Cortex of kidney (tissue), 1 donor: ENCODE measurements at places on chromosomes 3 and 15.

DNA sequence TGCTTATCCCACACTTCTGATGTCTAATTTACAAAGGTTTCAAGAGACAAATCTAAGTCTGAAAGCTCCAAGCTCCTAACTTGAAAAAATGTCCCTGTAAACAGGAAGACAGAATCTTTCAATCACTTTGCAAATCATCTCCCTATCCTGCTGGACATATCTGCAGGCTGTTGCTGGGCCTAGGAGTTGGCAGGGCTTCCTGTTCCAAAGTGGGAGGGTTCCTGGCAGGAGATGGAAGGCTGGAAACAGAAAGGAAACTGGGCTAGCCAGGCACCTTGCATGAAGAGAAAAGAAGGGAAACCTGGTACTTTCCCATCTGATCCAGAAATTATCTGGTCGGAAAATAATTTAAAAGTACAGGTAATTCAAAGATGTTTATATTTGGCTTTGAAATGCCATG is 227.3 kb upstream of the IL12A start:
- no peak for DNase-seq

GRCh38 chr3:60427109-60427508 is 824.1 kb downstream of the FHIT start:
- no peak for DNase-seq

- DNase-seq = no peak
Measured at GRCh38 chr15:36858423-36858822, 241.9 kb downstream of the MEIS2 start.

- no peak for DNase-seq
Measured at GRCh38 chr15:74723754-74724334, 1.5 kb downstream of the CYP1A1 start.

- DNase-seq = no peak
Measured at GRCh38 chr3:192899540-192899982, 18.1 kb downstream of the MB21D2 start.

GRCh38 chr3:114104414-114104813 is 47.9 kb downstream of the QTRT2 start:
- no peak for DNase-seq

DNA sequence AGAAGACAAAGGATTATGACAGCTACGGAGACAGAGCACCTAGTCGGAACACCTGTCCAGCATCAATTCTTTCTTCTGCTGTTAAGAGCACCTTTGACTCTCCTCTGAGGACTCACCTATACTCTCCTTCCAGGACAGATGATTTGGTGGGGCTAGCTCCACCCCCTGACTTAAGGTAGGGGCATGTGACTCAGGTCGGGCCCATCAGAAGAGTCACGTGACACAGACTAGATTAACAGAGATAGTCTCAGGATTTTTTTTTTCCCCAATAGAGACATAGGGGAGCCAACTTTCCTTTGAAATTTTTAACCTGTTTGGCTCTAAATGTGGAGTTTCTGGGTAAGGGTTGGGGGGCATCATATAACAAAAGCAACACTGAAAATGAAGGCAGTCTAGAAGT is 11.4 kb upstream of the WNT5A start:
- DNase-seq = no peak

DNA sequence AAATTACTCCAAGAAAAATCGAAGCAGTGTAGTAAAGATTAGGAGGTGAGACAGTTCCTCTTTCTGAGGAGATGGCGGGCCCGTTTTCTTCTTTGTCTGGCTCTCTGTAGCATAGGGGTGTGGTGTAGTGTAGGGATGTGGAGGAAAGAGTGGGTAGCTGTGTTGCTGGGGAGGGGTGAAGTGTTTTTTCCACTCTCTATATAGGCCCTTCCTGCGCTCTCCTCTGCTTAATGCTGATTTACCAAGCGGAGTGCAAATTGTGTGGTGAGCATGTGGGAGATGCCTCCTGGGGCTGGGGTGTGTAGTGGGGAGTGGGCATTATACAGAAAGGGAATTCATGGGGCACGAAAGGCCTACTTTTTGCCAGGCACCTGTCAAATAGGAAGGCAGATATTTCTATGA is 94.9 kb downstream of the ST6GAL1 start:
- no peak for DNase-seq

DNA sequence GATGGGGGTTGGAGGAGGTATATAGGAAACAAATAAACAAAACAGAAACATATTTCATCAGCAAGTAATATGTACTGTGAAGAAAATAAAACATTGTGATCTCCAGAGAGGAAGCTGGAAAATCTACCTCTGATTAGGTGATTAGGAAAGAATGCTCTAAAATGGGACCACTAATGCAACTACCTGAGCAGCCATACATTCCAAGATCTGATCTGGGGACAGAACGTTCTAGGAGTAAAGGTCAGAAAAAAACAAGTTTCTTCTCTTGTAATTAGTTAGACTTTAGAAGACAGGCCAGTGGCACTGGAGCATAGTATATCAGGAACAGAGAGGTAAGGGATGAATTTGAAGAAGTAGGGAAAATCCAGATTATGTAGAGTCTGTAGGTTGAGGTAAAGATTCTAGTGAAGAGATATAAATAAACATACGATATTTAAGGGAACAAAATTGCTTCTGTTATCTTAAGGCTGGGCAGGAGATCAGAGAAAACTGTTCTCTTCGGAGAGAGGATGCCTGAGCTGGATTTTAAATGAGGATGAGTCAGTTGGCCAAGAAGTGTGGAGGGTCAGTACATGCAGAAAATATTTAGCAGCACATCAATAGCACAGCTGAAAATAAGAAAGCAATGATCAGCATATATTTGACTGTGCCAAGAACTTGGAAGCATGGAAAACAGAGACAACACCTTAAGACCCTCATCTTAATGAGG is 429.5 kb downstream of the NLGN1 start:
- DNase-seq = no peak

GRCh38 chr3:197599089-197599765 is 43.5 kb upstream of the BDH1 start:
- DNase-seq = no peak

GRCh38 chr3:70546679-70547078 is 234.2 kb upstream of the MDFIC2 start:
- DNase-seq = no peak

GRCh38 chr15:95712785-95713184 is 617.7 kb upstream of the NR2F2 start:
- no peak for DNase-seq

DNA sequence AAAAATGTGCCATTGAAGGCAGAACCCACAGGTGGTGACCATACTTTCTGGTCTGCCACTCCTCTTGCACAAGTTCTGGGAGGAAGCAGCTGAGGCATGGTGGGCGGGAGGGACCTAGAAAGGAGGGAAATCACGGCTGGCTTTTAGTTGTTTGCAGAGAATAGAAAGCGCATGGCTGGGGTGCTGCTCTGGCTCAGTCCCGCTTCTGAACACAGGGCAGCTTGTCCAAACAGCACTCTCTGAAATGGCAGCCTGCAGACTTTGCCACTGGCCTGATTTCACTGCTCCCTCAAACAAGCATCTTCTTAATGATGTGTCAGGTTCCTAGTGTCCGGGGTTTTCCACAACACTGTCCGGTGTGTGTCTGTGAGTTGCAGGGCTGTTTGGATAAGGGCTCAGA is 76.7 kb downstream of the AAGAB start:
- no peak for DNase-seq

GRCh38 chr15:99963096-99963825 is 230.0 kb upstream of the LYSMD4 start:
- no peak for DNase-seq

DNA sequence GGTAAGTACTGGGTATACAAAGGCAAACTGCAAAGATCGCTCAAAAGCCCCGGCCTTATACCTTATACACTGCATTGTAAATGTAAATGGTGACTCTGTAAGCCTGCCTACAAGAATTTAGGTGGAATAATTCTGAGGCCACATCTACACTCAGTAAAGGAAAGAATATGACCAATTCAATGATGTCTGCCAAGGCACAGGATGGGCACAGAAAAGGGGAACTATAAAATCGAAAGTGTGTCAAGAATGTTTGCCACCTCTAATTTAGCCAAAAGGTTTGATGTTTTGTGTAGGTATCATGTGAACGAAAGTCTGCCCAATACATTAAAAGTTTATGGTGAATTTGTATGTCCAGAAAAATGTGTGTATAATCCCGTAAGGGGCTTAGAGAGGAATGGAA is 96.1 kb downstream of the FOXP1 start:
- no peak for DNase-seq

- DNase-seq = no peak
Measured at GRCh38 chr3:38268087-38268486, 2.5 kb downstream of the SLC22A13 start.

DNA sequence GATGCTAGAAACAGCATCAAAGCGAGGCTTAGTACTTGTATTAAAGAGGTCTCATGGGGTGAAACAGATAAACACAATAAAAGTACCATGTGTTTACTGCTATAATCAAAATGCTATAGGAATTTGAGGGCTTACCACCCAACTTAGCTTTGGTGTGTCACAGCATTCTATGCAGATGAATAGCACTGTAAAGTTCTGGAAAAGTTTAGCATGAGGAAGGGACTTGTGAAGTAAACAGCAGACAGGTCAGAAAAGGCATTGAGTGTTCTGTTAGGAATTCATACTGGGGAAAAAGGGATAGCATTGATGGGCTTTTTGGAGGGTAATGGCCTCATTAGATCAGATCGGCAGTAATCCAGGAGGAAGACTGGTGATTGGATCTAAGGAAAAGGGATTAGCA is 505.3 kb downstream of the NLGN1 start:
- DNase-seq = no peak

DNA sequence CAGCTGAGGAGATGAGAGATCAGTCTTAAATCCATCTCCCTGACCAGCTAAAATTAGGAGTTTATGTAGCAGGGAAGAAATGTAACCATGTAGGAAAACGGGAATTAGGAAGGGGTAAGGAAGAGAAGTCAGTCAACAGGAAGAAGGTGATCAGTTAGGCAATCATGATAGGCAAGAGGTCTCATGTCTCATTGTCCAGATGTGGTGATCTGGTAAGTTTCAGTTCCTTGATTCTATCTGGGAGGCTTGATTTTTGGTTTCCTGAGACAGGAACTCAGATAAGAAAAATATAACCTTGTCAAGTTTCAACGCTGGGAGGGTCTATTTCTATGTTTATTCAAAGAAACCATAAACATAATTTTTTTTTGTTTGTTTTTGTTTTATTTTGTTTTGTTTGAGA is 40.3 kb upstream of the TBC1D5 start:
- no peak for DNase-seq

GRCh38 chr15:35060591-35060990 is 24.5 kb downstream of the NANOGP8 start:
- DNase-seq = no peak

DNA sequence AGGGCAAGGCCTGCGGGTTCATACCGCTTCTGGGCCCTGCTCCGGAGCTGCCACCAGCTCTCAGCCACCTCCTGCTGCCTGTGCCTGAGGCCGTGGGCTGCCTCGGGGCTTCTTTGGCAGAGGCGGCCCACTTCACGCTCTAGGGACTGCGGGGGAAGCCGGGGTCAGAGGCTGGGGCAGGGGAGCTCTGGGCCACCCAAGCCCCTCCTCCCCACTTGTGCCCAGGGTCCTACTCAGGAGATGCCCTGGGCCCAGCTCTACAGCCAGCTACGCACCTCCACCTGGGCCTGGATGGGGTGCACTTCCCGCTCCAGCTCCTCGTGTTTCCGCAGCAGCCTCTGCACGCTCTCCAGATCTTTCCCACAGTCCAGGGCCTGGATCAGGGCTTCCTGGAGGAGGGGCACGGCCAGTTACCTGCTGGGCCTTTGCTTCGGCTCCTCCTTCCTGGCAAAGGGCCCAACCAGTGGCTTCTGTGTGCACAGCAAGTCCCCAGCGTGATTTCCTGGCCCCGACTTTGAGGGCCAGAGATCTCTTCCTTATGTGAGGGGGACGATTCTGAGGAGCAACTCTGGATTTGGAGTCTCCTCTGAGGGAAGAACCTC is 24.0 kb downstream of the PLA2G4B start:
- DNase-seq = no peak

DNA sequence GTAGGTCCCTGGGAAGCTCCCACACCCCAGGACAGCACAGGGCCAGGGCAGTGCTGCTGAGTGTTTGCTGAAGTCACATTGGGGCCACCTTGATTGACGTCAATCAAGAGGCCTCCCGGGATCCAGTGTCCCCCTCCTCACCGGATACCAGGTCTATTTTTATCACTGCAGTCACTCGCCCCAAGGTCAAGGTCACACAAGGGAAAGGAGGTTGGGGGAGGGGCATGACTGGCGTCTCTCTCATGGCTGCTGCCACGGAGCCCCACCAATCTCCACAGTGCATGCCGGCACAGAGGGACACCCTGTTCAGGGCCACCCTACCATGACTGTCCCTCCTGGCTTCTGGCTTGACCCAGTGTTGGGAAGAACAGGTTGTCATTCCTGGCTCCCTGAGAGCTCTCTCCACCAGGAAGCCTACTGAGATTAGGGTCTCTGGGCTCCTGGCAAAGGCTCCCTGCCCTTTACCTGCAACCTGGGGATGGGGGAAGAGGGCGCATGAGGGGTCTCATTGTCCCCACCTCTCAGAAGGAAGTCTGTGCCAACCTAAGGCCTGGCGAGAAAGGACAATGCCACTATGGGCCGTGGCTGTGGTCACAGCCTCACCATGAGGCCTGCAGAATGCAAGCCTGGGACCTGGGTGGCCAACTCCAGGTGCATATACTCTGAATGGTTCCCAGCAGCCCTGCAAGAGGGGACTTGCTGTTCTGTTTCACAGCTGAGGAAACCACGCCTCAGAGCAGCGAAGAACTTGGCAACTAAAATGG is 1.5 kb downstream of the MYL3 start:
- no peak for DNase-seq

GRCh38 chr3:180684807-180685206 is 5.5 kb upstream of the CCDC39 start:
- DNase-seq = no peak

DNA sequence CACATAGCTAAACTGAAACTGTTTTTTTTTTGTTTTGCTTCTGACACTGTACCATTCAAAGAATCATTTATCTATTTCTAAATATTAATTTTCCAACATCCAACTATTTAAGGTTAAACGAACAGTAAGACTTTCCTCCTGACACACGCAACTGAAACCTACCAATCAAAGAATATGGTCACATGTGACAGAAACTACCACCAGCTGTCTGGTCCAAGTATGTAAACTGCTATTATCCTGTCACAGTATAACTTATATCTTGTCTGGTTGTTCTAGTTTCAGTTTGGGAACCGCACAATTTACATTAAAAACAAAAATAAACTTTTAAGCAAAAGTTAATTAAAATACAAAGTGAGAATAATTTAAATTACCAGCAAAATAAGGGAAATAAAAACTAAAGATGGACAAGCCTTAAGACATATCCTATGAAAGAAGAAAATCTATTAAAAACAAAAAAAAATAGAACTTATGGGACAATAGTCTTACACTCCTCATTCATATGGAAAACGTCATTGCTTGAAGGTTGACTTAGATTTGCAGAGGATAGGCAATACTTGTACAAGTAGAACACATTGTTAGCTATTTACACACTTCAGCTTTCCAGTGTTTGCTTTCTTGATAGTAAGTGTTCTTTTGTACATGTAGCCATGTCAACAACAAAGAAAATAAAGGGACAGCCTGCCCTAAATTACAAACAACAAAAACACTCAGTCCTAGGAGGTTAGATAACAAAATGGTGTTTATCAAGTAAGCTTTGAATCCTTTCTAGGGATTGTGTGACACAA is 26.8 kb upstream of the CHRM5 start:
- no peak for DNase-seq

- DNase-seq = no peak
Measured at GRCh38 chr3:129878355-129878754, 15.2 kb downstream of the TMCC1 start.
